Stimulated activated naive CD8-positive, alpha-beta T cell treated with anti-CD3 and anti-CD28 coated beads, Interleukin-15, Interleukin-2, amounts not matched to agents 100 U/mL and 50 U/mL, for 24 hours (primary cell): ENCODE measurements at places on chromosomes 3 and 15.

DNA sequence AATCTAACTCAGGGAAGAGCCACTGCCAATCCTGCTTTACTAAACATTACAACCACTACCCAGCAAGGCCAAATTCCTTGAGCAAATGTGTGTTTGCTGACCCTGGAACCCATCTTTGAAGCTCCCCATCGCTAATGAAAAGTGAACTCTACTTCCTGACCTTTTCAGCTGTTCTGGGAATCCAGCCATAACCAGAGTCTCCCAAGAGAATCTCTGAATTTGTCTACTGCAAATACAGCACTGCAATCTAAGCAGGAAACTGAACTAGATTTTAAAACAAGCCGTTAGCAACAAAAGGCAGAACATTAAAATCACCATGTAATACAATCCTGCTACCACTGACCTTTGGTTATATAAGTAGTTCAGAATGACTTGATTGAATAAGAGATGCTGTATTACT is 309.2 kb downstream of the MAGI1 start:
- no peak for DNase-seq

DNA sequence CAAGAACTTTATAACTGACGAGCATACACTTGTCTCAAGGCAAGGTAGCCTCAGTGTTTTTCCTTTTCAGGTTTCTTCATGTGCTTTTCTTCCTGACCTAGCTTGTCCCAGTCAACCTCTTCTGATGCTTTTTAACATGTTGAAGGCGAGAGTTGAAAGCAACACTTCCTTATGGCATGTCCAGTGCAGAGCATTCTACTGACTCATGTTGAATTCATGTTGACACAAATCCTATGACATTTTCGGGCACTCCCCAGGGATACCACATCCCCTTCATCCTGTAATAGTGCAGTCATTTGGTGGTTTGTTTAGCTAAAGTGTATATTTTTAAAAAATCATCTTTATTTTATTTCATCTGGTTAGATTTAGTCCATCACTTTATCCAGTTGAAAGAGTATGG is 75.9 kb upstream of the CBLB start:
- DNase-seq, result no peak

GRCh38 chr3:39025222-39025970 is 26.3 kb downstream of the SCN11A start:
- no peak for DNase-seq

DNA sequence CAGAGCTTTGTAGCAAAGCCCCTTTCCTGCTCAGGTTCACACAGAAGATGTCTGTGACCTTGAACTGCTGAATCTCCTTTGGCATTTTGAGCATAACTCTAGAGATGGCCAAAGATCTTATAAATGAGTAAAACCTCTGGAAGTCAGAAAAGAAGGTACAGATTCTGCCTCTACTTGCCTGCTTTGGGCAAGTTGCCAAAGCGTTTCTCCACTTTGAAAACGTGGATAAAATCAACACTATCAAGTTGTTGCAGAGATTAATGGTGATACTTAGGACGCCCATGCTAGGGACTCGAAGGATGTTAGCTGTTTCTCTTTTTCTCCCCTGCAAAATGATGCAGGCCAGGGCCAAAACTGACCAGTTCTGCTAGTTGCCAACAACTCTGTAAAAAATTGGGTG is 68.0 kb upstream of the CMTM7 start:
- DNase-seq, result no peak

- DNase-seq, result no peak
Measured at GRCh38 chr15:61892140-61892539, 168.1 kb downstream of the VPS13C start.

DNA sequence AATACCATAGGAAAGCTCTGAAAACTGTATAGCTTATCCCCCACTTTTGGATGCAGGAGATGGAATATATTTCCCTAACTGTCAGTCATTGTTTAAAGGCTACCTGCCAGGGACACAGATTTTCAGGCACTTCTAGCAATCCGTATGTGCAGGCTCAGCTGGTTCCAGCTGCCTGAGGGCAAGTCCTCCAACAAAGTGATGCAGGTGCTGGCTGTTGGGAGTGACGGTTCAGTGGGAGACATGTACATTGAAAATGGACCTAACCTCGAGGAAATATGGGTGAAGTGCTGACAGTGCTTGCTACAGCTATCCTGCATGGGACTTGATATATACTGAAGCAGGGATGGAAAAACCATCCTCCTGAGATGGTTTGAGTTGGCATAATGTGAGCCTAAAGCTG is 153.1 kb upstream of the GAP43 start:
- no peak for DNase-seq

- DNase-seq, result no peak
Measured at GRCh38 chr3:52973806-52974205, 72.1 kb downstream of the SFMBT1 start.

DNA sequence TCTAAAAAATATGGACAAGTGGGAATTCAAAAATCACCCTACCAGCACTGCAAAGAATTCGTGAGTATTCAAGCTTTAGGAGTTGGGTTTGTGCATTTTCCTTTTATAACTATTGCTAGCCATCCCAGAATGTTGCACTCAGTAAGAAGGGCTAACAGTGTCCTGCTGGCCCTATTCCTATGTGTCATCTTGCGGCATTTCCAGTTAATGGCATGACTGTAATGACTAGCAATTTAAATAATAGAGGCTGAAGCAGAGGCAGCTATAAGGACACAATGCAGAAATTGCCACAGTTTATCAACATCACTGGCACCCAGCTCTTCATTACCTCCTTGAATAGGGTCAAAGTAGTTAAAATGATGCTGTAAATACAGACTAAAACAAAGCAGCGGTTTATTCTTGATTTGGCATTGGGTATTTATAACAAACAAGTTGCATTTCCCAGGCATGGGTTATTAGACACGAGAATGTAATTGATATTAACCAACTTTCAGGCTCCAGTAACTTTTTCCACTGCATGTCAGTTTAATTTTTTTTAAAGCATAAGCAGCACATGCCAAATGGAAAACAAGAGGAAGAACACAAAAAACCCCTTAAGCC is 177.6 kb downstream of the FHIT start:
- DNase-seq, result no peak

GRCh38 chr3:37139567-37140052 is 34.8 kb downstream of the LRRFIP2 start:
- no peak for DNase-seq

GRCh38 chr15:82585072-82585471 is 44.8 kb upstream of the RPS17 start:
- DNase-seq, result no peak

DNA sequence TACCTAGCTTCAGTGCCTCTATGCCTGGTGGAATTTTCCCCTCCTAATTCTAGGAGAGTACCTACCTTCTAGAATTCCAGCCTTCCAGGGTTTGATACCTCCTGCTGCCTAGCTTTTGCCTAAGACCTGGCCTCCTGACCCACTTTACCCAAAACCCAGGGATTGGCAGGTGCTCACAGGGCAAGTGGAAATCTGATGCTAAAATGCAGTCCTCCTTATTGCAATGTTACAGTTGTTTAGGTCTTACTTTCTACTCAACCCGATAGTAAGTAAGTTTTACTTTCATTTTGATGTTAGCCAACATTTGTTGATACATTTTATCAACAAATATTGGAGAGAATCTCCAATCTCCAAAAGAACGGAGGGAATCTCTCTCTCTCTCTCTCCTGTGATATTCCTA is 275.9 kb downstream of the DOCK3 start:
- no peak for DNase-seq

DNA sequence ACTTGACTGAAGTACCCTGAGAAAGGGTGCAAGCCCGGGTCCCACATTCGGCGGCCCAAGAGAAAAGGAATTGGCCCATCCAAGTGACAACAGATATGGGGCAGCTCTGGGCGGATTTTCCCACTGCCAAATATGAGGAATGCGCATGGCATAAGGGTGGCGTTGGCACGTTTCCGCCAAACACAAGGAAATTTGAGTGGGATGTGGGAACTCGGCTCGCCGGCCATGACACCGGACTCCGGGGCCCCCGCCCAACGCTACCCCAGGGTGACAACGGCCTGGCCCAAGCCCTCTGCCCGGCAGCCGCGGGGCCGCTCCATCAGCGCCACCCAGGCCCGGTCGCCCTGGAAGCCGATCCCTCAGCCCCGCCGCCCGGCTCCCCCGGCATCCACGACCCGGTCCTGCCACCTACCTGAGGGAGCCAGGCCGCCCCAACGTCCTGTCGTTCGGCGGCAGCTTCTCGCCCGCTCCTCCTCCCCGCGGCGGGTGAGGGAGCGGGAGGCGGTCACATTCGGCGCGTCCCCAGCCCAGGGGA is 449 bp downstream of the RAF1 start:
- DNase-seq, result peak; percentile 53

GRCh38 chr15:77144492-77145070 is 73.7 kb upstream of the TSPAN3 start:
- no peak for DNase-seq

GRCh38 chr3:58609990-58610389 is 32.8 kb upstream of the FAM107A start:
- DNase-seq, result no peak

DNA sequence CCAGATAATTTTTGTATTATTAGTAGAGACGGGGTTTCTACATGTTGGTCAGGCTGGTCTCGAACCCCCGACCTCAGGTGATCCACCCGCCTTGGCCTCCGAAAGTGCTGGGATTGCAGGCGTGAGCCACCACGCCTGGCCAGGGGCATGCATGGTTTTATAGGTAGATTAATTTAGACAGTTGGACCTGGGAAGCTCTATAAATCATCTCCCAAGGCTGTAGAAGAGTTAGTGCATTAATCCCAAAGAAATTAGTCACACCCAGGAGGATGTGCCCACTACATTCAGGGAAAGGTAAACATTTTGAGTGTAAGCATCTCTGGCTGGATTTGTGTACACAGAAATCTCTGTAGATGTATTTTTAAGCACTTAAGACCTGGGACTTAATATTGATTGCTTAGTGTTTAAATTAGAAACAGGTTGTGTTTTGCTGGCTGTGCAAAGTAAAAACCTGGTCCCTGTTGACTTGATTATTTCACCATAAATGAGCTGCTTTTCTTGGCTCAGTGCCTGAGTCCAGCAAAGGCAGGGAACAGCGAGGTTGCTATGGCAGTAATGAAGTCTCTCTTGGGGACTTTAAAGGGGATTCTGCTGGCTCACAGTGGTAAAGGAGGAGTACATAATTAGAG is 19.2 kb downstream of the EXOSC7 start:
- DNase-seq, result no peak

DNA sequence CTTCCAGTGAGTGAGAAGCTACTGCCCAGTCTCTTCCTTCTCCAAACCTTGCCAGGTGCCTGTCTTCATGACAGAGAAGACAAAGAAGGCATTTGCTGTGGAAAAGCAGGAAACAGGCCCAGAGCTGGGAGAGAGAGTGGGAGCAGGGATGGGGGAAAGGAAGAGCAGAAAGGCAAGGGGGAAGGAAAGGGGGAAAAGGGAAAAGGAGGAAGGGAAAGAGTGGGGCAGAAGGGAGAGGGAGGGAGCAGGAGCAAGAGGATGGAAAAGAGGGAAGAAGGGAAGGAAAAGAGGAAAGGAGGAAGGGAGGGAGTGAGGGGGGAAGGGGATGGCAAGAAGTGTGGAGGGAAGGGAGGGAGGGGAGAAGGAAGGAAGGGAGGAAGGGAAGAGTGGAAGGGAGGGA is 121.2 kb upstream of the LINGO1 start:
- DNase-seq, result no peak

DNA sequence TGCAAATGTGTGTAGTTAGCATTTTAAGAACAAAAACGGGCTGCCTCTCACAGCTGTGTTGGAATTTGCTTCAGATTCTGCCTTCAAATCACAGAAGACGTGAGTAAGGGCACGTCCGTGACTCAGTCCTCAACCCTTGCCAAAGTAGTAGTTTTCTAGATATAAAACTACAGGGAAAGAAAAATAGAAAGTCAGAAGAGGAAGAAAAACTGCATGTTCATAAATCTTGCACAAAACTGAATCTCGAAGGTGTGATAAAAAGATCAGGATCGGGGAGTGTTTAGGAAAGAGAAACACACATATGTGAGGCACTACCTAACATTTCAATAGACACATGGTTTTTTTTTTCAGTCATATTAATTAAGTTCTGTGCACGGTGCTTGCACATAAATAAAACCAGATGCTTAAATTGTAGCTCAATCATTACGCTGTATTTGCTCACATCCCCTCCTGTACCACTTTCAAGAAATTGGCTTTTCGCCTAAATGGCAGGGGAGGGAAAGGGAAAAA is 71.7 kb downstream of the P3H2 start:
- no peak for DNase-seq

DNA sequence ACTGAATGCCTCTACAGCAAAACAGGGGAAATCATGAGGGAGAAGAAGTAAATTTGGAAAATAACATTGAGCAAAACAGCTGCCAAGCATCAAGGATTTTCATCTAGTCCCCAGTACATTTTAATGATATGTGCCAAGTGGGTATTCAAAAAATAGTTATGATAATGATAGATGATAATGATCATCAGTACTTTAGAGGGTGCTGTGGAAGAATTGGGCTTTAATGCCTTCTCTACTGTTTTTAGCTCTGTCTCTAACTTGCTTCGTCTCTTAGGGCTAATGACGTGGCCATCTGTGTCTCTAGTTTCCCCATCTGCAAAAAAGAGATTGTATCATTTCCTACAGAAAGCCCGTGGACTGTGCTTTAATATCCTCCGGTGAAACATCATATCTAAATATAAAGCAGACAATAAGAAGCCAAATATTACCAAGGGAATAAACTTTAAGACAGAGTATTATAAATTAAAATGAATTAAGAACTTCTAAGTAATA is 10.2 kb upstream of the FSIP1 start:
- DNase-seq, result no peak

DNA sequence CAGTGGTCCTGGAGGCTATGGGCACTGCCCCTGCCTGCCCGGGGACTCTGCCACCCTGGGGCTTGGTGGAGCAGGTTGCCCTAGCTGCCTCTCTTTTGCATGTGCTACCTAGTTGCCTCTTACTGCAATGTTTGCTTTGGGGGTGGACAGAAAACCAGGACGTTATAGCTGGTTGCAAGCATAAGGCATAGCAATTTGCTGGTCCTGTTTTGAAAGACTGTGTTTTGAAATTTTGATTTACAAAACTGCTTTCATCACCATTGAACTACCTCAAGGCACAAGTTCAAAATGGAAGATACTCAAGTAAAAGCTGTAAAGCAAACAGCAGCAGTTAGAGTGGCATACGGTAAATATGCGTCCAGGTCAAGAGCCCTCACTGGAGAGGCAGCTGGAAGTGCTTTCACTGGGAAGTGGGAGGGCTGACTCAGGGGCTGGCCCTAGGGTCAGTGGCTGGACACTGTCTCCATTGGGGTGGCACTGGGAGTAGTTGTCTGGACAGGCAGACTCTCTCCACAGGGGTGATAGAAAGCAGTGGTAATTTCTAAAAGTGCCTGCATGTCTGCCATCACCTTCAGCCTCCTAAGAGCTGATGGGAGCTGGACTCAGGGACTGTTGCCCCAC is 138.1 kb downstream of the CHDH start:
- DNase-seq, result no peak

DNA sequence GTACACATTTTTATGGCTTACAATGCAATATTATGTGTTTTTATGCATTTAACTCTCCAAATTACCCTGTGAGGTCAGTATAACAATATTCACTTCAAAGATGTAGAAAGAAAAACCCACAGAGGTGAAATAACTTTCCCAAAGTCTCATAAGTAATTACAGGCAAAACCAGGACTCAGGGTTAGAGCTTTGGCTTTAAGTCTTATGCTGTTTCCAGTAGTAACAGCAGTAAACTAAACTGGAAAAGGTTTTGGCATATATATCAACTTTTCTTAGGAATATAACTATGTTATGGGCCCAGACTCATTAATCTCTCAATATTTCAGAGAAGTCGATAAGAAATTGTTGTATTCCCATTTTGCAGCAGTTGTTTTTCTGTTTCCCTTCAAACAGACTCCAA is 206.3 kb upstream of the KCNMB2 start:
- no peak for DNase-seq

- no peak for DNase-seq
Measured at GRCh38 chr3:12659316-12660015, 4.5 kb downstream of the RAF1 start.
